ENCODE measurements at places on chromosomes 4 and X.
A peak's percentile ranks its signal among the peaks of the same experiment; 100 is the strongest.

- H3K4me3 ChIP-seq: no peak overlapping the region
- H3K27me3 ChIP-seq: no peaks in the 10 kb centered on the region
- no peaks in the 10 kb centered on the region for H3K36me3 ChIP-seq
- H3K27ac ChIP-seq: no peak overlapping the region
Observed at GRCh38 chr4:77084019-77084639, 8.3 kb upstream of the CCNI start.

DNA sequence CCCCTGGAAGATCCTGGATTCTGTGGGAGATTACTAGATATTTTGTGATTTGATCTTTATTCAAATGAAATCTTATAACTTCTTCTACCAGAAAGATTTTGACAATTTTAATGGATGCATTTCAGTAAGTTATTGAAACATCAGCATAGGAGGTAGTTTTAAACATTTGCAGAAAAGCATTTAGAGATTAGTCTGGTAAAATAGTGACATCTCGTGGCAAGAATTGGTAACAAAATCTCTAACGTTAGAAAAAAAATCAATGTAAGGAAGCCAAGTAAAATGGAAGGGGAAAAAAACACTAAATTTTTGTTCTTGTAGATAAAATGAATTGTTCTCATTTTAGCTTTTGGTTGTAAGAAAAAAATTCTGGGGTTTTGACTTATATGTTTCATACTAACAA lies 73.3 kb downstream of the TASL start:
- DNase-seq: peak; percentile 54
- no peak overlapping the region for H3K27ac ChIP-seq
- H3K36me3 ChIP-seq: no peaks in the 10 kb centered on the region
- H3K27me3 ChIP-seq: no peaks in the 10 kb centered on the region
- H3K4me1 ChIP-seq: no peaks in the 10 kb centered on the region

GRCh38 chr4:119240568-119240967 lies 28.1 kb downstream of the USP53 start:
- DNase-seq: no peak
- H3K4me3 ChIP-seq: no peak overlapping the region
- no peak overlapping the region for H3K27ac ChIP-seq
- peaks cover 35% of the 10 kb centered on the region for H3K36me3 ChIP-seq
- H3K27me3 ChIP-seq: no peaks in the 10 kb centered on the region
- no peaks in the 10 kb centered on the region for H3K4me1 ChIP-seq

GRCh38 chr4:26984896-26985295 lies 124.3 kb downstream of the STIM2 start:
- no peak for DNase-seq
- H3K4me1 ChIP-seq: peaks cover 31% of the 10 kb centered on the region
- peak overlapping the region; percentile 25 for H3K27ac ChIP-seq
- H3K36me3 ChIP-seq: no peaks in the 10 kb centered on the region
- no peak overlapping the region for H3K4me3 ChIP-seq
- no peaks in the 10 kb centered on the region for H3K27me3 ChIP-seq
